Spinal cord (tissue), 10 donors: ENCODE measurements at places on chromosomes 1 and 21. TPM values are rescaled to one million over a fixed set of nuclear protein-coding genes. Genes with fewer than 3 reads are reported as not detected.

LCE1E gene
- total RNA-seq: not detected

- no peak for DNase-seq
These were observed 60.2 kb upstream of the ID3 start for GRCh38 chr1:23619299-23620188.

GRCh38 chr21:33042812-33043211 is 17.1 kb downstream of the OLIG2 start:
- DNase-seq: no peak

GPR137B gene
- 21.6 TPM for total RNA-seq

FASLG gene
- total RNA-seq: not detected

DNA sequence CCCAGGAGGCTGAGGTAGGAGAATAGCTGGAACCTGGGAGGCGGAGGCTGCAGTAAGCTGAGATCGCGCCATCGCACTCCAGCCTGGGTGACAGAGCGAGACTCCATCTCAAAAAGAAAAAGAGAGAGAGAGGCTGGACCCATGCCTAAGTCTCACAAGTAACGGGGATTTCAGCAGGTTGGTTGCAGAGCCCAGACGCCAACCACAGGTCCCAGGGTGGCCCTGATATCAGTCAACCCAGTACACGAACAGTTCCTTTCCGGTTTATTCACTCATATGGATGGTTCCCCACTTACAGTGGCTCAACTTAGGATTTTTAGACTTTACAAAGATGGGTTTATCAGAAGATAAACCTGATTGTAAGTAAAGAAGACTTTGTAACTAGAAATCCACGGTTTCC is 40.9 kb downstream of the CLSTN1 start:
- DNase-seq: no peak

GRCh38 chr1:247118946-247119446 is 14.8 kb upstream of the ZNF669 start:
- DNase-seq: no peak

DNA sequence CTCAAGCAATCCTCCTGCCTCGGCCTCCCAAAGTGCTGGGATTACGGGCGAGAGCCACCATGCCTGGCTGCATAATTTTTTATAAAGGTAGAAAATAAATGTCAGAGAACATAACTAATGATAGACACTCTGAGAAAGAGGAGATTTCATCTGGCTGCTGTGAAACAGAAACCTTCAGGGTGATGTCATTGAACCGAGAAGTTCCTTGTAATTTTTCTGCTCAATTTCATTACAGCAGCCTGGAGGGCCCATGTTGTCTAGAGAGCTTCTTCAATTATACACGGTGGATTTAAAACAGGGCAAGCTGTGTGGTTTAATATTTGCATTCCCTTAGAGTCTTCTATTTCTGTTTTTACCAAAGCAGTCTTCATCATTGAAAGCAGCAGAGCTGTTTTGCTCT is 64.3 kb upstream of the MORC3 start:
- peak; percentile 82 for DNase-seq

DNA sequence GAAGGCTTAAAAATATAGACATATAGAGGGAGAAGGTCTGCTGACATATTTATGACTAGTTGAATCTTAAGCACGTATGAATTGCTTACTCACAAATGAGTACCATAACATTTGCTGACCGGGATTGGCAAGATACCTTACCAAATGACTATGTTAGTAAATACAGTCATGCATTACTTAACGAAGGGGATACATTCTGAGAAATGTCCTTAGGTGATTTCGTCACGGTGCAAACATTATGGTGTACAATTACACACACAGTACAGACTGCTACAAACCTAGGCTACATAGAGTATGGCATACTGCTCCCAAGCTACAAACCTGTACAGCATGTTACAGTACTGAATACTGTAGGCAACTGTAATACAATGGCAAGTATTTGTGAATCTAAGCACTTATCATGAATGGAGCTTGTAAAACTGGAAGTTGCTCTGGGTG is 19.4 kb upstream of the UBE2U start:
- no peak for DNase-seq

DNA sequence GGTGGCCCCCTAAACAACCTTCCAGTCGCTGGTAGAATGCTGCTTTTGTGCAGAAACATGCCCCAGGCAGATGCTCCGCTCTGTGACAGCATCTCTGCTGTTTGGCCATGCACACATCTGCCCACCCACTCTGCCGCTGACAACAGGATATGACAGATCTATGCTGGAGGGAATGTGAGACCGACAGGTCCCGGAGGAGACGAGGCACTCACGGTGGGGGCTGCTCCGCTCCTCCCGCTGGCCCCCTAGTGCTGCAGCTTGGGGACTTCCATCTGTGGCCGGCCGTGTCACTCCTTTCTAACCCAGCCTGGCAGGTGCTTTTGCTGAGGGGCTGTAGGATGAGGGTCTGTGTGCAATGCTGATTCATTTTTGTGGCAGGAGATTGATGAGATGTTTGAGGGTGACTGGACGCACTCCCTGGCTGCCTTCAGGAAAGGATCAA is 49.1 kb upstream of the DMRTB1 start:
- DNase-seq: no peak

WNT3A gene
- total RNA-seq: not detected

- no peak for DNase-seq
These were observed 6.7 kb downstream of the DR1 start for GRCh38 chr1:93352376-93352775.

- DNase-seq: no peak
These were observed 38.6 kb upstream of the TSPEAR start for GRCh38 chr21:44749759-44750674.

DNA sequence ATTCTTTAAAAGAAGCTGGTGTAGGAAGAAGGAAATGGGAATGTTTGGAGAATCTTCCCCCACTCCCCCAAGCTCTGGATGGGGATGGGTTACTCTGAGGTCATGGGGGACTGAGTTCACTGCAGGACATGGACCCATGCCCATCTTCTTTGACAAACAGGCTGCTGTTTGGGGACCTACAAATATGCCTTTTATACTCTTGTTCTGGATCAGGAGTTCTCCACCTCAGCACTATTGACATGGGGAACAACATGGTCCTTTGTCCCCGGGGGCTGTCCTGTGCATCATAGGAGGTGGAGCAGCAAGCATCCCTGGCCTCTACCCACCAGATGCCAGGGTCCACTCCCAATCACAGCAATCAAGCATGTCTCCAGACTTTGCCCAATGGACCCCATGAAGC is 365.8 kb upstream of the C1orf174 start:
- no peak for DNase-seq

- no peak for DNase-seq
These were observed 30.8 kb upstream of the DMBX1 start for GRCh38 chr1:46458846-46459245.

CAPN8 gene
- 0.17 TPM for total RNA-seq

GRCh38 chr1:221093903-221094791 is 214.9 kb downstream of the HLX start:
- DNase-seq: no peak
